Kasumi-1 (cell line): ENCODE measurements at places on chromosomes 2 and 18.
A peak's percentile ranks its signal among the peaks of the same experiment; 100 is the strongest.

- DNase-seq = no peak
These were observed 440.4 kb upstream of the MAP2 start for GRCh38 chr2:208983486-208983885.

- peak; percentile 67 for DNase-seq
These were observed 1.3 kb downstream of the GORASP2 start for GRCh38 chr2:170930131-170930990.

DNA sequence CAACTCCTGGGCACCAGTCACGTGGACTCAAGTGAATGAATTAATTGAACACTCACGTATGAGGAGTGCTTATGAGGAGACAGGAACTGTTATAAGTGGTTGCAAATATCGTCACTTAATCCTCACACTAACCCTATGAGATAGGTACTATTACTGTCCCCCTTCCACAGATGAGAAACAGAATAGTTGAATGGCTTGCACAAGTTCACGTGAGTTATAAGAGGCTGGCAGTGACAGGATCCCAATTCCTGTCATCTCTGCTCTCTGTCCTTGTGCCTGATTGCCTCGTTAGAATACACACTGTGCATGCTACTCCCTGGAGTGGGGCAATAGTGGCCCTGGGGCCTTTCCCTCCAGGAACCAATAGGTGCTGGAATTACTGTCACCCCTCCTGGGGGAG, 253.5 kb downstream of the DYSF start:
- DNase-seq = no peak

- DNase-seq = peak; percentile 72
These were observed 12.7 kb downstream of the TTC39C start for GRCh38 chr18:24027156-24027827.

- no peak for DNase-seq
These were observed 15.5 kb downstream of the PXDN start for GRCh38 chr2:1728821-1729220.

DNA sequence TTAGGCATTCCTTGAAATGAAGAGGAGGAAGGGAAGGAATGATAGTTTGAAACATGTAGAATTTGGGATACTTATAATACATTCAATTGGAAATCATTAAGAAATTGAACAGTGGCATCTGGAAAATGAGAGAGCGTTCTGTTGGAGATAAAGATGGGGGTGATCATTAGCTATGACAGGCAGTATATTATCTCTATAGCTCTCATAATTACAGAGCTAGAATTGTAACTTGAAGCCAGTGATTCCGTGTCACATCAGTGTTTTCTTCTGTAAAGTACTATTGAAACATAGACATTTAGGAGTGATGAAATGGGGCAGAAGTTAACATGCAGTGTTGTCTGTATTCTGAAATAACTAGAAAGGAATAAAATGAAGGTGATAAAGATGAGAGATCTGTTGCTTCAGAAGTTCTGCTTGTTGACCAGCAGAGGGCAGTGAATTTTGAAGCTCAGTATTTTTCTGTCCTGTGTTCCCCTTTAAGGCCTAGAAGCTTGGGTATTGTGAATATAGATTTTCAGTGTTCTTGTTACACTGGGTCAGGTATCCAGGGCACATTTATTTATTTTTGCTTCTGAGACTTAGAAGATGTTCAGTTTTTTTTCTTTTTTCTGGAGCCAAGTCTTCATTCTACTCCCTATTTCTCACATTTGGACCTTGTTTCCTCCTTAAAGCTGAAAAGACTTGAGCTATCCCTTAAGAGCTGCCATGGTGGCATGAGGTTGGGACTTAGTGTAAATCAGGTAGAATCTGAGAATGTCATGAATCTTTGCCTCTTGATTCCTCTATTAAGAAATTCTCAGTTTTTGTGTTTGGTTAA, 157.4 kb downstream of the TAF4B start:
- peak; percentile 84 for DNase-seq

- DNase-seq = no peak
These were observed 21.2 kb downstream of the QPCT start for GRCh38 chr2:37365669-37366068.

- DNase-seq = no peak
These were observed 4.4 kb downstream of the NFATC1 start for GRCh38 chr18:79400091-79400590.

GRCh38 chr18:23122334-23123229, 12.7 kb upstream of the CABLES1 start:
- no peak for DNase-seq

DNA sequence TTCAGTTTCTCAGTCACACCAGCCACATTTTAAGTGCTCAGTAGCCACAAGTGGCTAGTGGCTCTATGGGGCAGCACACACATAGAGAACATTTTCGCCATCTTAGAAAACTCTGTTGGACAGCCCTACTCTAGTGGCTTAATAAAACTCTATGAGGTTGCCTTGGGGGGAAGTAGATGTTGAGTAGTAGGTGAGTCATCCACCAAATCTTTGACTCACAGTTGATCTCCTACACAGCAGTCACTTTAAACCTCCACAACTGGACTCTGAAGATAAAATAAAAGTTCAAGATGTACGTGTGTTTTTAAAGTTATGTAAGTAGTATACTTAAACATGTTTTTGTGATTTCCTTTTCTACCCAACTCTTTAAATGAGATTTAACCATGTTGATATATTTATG, 379.0 kb downstream of the SETBP1 start:
- peak; percentile 81 for DNase-seq

DNA sequence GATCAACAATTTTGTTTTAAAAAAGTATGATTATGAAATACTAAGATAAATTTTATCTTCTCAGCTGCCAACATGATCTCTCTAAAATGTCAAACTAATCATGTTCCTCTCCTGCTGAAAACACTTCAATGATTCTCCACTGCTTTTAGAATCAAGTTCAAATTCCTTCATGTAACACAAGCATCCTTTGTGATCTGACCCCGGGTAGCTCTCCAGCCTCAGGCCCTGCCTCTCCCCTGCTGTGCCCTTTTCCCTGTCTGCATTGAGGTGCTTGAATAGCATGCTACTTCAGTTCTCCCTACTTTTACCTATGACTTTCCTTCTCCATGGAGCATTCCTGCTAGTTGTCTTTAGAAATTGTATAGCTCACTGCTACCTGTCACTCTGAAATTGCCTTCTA, 274.8 kb downstream of the PDE11A start:
- no peak for DNase-seq

- DNase-seq = no peak
These were observed 237.8 kb downstream of the WDR7 start for GRCh38 chr18:56888978-56889377.

DNA sequence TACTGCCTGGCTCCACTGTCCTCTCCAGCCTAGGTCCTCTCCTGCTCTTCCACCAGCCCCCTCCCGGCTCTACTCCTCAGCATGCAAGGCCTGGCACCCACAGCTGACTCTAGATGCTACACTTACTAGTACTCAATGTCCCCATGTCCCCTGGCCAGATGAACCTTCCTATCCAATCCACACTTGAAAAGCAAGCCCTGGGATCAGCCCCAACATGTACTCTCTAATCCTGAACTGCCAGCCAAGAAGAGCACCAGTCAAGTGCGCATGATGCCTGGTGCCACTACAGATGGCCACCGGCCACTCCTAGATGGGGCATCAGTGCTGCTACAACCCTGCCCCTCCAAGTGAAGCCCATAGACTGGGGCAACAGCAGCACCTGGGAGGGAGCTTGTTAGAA, 168.2 kb downstream of the STK39 start:
- no peak for DNase-seq

GRCh38 chr2:212147921-212148513, 390.6 kb downstream of the ERBB4 start:
- peak; percentile 1 for DNase-seq

GRCh38 chr2:15733867-15734673, 142.4 kb downstream of the DDX1 start:
- no peak for DNase-seq

GRCh38 chr2:2645162-2645855, 314.2 kb upstream of the MYT1L start:
- no peak for DNase-seq

GRCh38 chr2:226877491-226877890, 41.6 kb downstream of the RHBDD1 start:
- DNase-seq = no peak

DNA sequence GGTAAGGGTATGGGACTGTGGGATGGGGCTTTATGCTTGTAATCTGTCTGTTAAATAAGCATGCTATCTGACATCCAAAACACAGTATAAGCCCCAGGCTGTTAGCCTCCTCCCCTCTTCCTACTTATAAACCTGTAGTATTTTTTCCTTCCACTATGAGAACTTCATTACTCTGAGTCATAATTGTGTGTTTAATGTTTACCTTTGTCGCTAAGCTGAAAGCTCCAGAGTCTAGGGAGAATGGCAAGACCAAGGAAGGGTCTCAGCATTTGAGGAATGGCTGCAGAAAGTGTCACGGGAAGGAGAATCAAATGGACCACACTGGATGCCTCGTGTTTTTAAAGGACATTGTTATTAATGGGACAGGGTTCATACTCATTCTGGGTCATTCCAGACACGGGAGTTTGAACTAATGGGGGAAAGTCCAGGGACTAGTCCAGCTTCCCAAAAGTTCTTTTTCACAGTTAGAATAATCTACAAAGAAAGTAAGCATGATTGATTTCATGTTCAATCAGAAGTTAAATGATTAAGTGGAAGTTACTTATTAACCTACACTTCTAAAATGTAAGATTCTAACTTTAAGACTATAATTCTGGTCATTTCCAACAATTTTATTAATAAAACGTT, 292.2 kb downstream of the AFF3 start:
- no peak for DNase-seq

DNA sequence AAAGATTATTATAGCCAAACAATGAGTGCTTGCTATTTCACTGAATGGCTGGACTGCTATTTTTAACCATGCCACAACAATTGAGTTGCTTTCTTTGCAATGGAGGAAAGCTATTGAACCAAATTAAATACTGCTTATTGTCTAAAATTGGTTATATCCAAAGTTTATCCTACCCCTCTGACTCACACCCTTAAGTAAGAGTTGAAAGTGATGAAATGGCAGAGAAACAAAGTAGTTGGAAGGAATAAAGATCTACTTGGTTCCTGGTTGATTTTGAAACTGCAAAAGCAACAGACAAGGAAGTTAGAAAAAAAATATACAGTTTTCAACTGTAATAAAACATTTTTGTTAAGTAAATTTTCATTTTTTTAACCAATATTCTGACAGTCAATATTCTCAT, 47.5 kb downstream of the EML4 start:
- DNase-seq = no peak

DNA sequence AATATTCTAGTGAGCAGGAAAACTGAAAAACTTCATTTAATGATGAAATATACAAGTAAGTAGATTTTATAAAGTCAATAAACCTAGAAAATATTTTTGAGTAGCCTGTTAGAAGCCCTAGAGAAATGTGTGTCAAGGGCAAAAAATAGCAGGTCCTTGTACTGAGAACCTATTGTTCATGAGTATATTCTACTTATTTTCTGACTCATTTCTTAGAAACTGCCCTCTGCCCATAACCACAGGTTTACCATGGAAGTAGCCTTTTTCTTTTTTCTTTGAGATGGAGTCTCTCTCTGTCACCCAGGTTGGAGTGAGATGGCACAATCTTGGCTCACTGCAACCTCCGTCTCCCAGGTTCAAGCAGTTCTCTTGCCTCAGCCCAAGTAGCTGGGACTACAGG, 19.4 kb upstream of the SELENOI start:
- DNase-seq = no peak

DNA sequence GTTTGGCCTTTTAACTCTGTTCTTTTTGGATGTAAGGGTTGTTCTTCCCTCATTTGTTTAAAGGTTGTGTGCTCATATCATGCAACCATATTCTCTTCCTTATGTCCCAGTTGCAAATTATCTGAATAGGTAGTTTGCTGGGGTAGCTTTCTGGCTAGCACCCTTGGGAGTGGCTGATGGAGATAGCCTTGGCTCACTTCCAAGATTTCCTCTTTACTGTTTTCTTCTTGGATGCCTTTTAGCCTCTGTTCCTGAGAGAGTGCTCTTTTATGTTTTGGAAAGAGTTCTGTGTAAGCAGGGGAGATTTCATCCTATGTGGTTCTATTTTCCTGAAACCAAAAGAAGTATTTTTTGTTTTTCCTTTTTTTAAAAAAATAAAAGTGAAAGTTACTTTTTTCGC, 25.4 kb downstream of the USP14 start:
- DNase-seq = no peak

DNA sequence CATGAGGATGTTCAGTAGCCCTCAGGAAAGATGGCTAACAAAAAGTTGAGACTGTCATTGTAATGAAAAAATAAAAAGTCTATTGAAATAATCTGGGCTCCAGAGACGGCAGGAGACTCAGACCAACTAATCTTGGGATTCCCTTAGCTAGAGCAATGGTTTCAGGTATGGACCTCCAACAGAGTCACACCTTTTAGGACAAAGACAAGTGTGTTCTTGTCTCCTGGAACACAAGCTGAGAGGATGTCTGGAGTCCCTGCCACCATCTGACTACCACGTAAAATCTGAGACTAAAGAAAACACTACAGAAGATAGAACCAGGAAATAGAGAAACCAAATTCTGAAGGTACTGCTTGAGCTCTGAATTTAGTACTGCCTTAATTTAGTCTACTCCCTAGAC, 103.3 kb upstream of the RBBP8 start:
- no peak for DNase-seq

- no peak for DNase-seq
These were observed 906.1 kb upstream of the SLC39A10 start for GRCh38 chr2:194750926-194751325.

- no peak for DNase-seq
These were observed 55.3 kb downstream of the DCC start for GRCh38 chr18:52395146-52395852.

DNA sequence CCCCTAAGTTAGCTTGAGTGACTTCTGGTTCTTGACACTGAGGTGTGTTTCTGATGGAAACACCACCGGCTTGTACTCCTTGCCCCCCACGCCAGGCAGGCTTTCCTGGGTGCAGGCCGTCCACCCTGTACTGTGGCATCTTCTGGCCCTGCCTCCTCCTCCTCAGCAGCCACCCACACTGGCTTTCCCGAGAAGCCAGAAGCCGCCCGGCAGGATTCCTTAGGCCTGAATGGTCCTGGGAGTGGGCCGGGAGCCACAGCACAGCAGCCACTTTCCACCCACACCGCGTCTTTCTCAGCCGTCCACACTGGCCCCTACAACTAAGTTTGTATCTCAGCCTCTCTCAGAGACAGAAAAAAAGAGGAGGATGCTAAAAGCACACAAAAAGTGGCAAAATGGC, 2.1 kb upstream of the HSBP1L1 start:
- no peak for DNase-seq

- no peak for DNase-seq
These were observed 595.4 kb downstream of the NYAP2 start for GRCh38 chr2:225994748-225995405.

DNA sequence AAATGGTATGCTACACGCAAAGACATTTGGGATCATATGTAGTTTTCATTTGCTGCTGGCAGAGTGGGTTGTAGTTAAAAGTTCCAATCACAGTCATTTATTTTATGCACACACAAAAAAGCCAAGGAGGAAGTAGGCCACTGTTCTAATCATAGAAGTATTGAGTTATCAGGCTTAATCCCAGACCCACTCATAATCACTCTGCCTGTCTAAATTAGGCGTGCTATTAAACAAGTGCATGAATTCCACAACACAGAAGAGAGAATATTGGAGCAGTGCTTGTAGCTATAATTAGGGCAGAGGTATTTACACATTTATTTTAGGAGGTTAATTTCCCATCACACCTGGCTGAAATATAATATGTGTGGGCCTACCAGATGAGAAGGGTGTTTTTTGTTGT, 65.7 kb upstream of the FIGN start:
- no peak for DNase-seq

GRCh38 chr2:241011751-241012510, 13.5 kb downstream of the SNED1 start:
- DNase-seq = no peak
